Posterior vena cava (tissue), 2 donors: ENCODE measurements at places on chromosomes 11 and 22. TPM values are rescaled to one million over a fixed set of nuclear protein-coding genes. Genes with fewer than 3 reads are reported as not detected.

Gene PARVA
- 172 TPM for total RNA-seq

GRCh38 chr11:19422276-19422675 lies 181.5 kb upstream of the E2F8 start:
- no peak for DNase-seq

GRCh38 chr11:79200398-79201070 lies 240.3 kb downstream of the TENM4 start:
- DNase-seq = no peak

GRCh38 chr22:46764140-46764680 lies 1.8 kb downstream of the TBC1D22A start:
- no peak for DNase-seq

- DNase-seq = no peak
Measured at GRCh38 chr11:104435494-104435893, 271.5 kb upstream of the PDGFD start.

DNA sequence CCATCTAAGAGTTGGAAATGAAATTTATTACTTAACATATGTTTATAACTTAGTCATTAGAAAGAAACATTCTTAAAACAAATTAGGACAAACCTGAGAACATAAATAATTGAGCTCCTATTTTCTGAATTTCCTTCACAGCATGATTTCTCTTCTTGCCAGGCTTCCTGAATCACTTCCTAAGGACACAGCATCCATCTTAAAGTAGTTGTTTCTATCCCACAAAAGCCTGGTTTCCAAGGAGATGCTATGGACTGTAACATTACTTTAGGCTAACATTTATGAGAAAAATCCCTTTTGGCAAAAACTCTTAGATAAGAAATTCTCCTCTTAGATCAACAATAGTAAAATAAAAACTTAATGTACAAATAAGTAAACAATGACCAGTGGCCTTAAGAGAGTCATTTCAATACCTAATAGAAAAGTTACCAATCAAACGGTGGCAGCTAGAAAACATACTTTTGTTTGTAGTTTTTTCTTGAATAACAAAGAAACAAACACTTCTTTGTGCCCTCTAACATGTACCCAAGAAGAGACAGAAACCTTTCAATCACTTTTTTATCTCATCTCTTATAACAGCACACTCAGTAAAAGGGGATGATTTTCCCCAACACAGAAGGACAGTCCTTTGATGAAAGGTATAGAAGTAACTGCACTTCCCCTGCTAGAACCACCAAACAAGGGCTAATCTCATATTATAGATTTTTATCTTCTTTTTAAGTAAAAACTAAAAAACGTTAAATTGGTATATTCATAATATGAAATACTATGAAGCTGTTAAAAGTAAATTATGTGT lies 74.5 kb downstream of the TTC28 start:
- DNase-seq = no peak
